ENCODE measurements at places on chromosomes 7 and 10.

DNA sequence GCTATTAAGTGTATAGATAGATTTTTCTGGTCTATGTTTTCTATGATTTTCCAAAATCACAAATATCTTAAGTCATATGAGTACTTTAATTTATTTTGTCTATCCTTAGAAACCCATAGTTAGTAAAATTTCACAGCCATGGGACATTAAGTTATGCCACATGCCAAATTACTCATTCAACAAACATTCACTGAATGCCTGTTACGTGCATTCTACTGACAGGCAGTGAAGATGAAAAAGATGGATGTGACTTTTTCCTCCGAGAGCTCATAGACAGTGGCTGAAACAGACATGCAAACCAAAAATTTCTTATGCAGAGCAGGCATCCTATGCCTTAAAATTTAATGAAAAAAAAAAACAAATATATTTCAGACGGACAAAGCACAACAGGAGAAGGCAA lies 84.9 kb downstream of the CHRM2 start:
- peak; percentile 64 for DNase-seq

GRCh38 chr10:48214716-48215485 lies 59.6 kb downstream of the FRMPD2 start:
- DNase-seq: no peak

DNA sequence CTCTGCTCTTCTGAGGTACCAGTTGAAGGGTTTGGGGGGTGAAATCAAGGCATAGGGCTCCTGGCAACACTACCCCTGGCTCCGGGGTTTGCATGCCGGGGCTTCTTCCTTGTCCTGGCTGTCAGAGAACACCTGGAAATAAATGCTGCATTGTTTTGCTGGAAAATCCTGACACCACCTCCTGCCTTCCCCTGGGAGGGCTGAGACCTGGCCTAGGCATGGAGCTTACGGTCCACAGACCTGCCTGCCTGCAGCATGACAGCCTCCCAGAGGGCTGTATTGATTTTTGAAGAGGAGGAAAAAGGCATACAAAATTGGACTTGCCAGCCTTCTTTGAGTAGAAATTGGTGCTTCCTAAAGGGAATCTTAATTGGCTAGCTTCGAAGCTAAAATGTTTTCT lies 227.1 kb downstream of the MGMT start:
- DNase-seq: no peak

DNA sequence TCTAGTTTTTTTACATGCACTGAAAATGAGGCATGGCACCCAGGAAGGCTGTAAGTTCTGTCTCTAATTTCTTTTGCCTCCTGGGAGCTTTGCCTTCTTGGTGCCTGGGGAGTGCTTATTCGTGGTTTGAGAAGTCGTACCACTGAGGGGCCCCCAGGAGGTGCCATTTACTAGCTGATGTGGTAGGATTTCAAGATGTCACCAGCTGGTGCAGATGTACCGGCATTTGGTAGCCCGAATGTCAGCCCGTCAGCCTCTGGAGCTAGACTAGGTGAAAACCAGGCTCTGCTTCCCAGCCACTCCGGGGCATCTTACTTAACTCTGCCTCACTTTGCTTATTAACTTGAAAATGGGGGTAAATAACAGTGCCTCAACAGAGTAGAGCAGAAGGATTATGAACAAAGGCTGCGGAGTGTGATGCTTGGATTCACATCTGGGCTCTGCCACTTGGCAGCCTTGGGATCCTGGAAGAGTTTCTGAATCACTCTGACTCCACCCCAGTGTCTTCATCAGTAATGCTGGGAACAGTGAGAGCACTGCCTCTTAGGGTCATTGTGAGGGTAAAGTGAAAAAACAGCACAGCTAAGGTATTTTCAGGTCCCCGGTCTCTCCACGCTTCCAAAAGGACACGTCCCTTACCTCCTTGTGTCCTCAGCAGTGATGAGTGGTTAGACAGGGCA lies 31.4 kb upstream of the BTBD16 start:
- DNase-seq: peak; percentile 92

DNA sequence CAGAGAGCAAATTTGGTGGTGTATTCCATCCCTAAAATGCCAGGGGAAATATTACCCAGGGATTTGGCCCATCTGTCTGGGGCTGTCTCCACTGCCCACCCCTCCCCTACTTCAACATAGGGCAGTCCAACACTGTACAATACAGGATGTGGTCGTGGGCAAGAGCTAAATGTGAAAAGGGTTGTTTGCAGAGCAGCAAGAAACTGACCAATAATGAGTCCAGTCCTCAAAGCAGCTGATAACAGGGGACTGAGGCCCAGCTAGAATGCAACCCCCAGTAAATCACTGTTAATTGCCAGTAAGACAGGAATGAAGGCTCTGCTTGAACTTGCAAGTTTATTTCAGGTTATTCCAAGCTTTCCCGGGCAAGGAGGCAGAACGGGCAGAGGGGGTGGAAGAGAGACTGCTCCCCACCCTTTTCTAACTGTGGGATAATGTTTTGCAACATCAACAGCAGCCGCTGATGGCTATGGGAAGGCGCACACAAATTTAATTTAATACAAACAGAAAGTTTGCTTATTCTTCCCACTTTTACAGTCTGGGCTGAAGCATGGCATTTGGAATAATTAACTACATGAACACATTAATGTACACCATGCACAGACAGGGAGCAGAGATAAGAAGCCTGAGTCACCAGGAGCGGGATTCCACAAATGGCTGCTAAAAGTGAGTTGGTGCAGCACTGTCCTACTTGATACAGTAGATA lies 36.8 kb downstream of the AFAP1L2 start:
- no peak for DNase-seq

DNA sequence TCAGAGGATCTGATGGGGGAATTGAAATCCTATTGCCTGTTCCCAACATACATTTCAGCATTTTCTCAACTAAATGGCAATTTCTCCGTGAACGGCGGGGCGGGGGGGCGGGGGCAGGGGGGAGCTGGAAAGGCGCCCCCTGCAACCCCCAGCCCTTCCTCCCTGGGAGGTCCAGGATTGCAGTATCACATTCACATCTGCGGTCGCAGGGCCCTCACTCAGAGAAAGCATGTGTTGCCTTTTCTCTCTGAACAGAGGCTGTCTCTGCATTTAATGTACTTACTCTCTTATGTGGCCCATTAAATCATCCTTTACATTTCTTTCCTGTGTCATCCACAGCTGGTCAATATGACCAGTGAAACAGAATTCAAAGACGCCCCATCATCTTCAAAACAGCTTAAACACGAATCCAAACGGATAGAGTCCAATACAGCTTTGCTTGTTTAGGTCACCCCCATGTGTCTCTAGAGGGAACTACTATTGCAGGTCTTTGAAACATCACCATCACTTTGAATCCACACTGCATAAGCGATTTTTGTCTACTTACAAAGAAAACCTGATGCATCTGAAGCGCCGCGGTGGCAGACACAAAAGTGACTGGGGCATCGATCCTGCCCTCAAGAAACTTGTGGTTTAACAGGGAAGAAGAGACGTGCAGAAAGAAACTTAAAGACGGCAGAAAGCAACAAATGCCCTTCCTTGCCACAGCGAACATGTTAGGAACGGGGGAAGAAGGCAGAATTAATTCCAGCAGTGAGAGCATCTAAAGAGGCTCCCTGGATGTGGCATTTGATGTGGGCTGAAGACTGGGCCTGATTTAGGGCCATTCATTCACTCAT lies 17.0 kb upstream of the ECHDC3 start:
- DNase-seq: peak; percentile 63

GRCh38 chr7:30915751-30916150 lies 4.1 kb downstream of the AQP1 start:
- DNase-seq: no peak

DNA sequence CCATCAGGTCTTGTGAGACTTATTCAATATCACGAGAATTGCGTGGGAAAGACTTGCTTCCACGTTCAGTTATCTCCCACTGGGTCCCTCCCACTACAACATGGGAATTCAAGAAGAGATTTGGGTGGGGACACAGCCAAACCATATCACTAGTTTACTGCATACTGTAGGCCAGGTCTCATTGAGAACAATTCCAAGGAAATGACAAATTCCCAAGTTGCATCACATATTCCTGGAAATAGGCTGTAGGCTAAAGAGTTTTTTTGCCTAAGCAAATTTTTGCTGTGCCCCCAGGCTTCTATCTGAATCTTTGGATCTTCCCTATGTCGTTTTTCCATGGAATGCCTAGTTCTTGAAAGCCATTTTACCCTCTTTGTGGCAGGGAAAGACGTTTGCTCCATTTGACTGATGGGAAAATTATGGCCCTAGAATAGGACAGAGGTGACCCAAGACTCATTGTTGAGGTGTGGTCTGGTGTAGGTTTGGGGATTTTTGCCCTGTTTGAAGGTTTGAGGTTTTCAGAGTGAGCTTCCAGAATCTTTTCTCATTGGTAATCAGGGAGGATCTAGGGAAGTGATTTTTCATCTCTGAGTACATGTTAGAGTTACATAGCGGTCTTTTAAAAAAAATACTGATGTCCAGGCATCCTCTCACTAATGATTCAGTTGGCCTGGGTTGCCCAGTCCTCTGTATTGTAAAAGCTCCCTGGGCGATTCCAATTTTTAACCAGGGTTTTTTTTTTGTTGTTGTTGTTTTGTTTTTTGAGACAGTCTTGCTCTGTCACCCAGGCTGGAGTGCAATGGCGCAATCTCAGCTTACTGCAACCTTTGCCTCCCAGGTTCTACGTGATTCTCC lies 44.4 kb downstream of the TACR2 start:
- peak; percentile 68 for DNase-seq

DNA sequence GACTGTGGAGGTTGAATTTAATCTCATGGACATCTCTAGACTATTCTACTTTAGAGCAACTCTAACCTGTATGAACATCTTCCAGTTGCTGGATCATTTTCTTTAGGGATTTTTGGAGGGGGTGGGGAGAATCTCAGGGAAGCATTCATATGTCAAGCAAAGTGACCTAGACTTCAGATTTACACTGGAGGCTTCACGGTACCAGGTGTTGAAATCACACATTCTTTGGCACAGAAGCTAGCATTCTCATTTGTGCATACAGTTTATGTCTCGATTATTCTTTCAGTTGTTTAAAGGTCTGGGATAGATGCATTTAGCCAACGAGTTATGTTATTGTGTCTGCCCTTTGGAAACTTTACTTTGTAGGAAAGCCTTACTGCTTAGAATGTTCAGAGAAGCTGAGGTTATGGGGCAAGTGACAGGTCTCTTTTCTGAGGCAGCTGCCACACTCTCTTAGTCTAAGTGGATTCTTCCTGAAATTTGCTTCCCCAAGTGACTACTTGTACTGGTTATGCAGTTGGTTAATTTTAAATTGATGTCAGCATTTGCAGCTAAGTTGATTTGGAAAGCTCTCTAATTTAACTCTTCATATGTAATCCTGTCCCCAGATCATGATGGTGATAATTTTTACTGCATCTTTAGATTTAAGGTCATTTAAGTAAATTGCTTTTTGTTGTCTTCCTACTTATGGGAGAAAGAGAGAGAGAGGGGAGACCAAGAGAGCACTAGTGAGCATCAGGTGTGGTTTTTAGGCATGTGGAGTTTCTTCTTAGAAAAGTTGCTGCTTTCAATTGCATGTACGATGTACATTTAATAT lies 153.8 kb downstream of the PRKG1 start:
- DNase-seq: no peak

- peak; percentile 84 for DNase-seq
These were observed 965 bp downstream of the ZCCHC24 start for GRCh38 chr10:79444199-79445119.

DNA sequence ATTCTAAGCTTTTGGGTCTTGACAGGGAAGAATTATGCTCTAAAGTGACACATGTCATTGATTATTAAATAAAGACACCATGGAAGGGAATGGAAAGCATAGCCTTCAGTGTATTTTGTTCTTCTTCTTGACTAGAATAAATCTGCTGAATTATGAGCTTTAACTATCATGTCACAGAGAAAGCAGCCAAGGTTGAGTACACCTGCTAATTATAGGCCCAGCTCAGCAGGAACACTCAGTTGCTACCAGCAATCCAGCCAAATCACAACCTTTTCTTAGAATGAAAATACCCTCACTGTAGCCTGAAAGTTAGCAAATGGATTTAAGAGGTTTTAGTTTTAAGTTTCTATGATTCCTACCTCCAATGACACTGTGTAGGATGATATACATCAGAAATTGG lies 225.3 kb upstream of the RHOBTB1 start:
- no peak for DNase-seq

DNA sequence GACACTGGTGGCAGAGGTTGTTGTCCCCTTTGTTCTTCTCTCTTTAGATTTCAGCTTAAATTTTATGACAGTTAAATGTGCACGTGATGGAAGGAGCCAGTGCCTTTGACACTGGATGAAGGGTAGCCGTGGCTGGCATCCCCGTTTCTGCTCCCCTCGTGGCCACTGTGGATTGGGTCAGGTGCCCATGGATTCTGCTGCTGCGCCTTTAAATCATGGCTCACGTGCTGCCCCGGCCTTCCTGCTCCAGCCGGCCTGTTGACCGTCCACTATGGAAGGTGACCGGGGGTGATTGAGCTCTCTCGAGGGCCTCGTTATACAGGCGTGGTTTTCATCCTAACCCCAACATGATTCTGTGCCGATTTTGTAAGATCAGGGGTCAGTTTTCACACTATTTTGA lies 34.5 kb downstream of the WDR37 start:
- DNase-seq: no peak

DNA sequence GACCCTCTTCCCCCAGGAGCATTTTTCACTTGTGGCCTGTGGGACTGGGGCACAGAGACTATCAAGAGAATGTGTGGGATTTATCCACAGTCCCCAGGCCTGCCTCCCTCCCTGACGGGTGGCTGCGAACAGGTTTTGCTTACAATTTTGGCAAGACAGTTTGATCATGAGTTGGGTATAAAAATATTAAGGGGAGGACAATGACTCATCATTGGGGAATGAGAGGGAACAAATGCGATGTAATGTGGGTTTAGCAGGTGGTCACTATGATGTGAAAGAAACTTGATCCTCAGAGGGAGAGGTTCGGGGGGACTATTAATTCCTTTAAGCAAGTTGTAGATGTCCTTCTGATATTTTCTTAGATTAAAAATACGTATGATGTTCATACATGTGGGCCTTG lies 52.2 kb downstream of the EMX2 start:
- peak; percentile 3 for DNase-seq

- no peak for DNase-seq
These were observed 193.8 kb downstream of the PLPP4 start for GRCh38 chr10:120650705-120651399.

DNA sequence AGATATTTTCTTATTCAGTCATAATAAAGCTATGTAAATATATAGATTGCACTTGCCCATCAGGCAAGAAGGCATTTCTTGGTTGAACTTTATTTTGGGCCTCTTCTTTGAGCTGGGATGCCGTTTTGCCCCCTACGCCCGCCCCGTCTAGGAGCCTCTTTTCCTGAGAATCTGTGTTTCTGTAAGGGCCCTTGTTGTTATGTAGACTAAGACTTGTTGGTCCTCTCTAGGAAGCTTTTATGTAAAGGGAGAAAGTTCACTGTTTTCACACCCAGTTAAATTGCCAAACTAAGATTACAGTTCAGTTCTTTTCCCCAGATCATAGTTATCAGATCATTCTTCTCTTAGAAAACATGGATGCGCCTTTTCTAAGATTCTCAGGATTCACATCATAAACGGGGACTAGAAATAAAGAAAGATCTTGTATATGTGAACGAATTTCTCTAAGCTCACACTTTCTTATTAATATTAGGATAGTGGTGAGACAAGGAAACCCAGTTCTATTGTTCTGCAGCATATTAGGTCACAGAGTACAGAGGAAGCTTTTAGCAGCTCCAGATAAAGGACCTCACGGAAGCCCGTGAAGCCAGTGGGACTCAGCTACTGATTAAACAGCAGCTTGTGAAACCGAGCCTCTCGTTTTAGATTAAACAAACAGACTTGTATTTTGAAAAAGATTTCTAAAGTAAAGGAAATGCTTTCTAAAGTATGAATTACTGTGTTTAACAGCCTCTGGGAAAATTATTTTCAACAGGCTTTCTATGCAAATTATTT lies 3.8 kb downstream of the LMTK2 start:
- no peak for DNase-seq

- no peak for DNase-seq
These were observed 200.1 kb upstream of the PRKCQ start for GRCh38 chr10:6780008-6780677.
